ENCODE measurements at places on chromosomes 6 and 20.
A peak's percentile ranks its signal among the peaks of the same experiment; 100 is the strongest.

- DNase-seq, result no peak
These were observed 225.7 kb upstream of the TENT5A start for GRCh38 chr6:81978230-81978629.

GRCh38 chr20:31476294-31476585 lies 1.2 kb downstream of the REM1 start:
- DNase-seq, result no peak

DNA sequence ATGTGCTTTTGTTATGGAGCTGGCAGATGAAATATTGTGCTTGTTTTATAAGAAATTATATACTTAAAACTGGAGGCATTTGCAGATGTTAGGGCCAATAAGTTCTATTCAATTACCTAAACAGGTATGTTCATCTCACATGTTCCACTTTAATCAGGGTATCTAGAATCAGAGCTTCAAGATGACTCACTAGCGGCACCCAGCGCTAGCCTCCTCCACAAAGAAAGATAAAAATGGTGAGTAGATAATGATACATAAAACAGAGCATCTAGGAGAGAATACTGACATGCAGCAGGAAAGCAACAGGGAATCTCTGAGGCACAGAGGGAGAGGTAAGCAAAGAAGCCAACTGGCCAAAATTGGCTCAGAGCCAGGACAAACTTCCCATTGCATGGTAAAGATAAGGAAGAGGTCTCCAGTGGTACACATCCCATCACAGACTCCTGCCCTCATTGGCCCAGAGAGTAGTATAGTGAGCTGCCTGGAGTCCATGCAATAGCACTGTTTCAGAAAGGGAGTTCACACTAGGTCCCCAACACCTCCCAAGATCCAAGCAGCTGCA lies 200.7 kb upstream of the SPTLC3 start:
- no peak for DNase-seq

DNA sequence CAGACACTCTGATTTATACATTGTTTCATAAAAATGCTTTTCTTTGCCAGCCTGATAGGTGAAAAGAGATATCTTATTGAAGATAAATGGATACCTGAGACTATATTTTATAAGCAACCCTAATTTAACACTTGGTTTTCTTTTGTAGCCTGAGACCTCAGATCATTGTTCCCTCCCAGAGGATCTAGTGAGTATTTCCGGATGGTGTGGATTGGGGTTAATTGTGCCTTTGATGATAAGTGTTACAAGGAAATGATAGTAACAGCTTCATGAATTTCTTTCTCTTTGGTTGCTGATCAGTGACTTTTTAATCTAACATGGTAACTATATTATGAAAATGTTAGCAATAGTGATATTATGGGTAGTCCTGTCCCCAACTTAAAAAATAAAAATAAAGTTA lies 30.4 kb downstream of the KDM1B start:
- DNase-seq, result no peak

GRCh38 chr20:4585104-4585753 lies 136.5 kb upstream of the PRND start:
- DNase-seq, result no peak

- no peak for DNase-seq
These were observed 74.8 kb upstream of the SIRPA start for GRCh38 chr20:1820138-1821079.

- no peak for DNase-seq
These were observed 49.3 kb upstream of the L3MBTL3 start for GRCh38 chr6:129969064-129969463.

DNA sequence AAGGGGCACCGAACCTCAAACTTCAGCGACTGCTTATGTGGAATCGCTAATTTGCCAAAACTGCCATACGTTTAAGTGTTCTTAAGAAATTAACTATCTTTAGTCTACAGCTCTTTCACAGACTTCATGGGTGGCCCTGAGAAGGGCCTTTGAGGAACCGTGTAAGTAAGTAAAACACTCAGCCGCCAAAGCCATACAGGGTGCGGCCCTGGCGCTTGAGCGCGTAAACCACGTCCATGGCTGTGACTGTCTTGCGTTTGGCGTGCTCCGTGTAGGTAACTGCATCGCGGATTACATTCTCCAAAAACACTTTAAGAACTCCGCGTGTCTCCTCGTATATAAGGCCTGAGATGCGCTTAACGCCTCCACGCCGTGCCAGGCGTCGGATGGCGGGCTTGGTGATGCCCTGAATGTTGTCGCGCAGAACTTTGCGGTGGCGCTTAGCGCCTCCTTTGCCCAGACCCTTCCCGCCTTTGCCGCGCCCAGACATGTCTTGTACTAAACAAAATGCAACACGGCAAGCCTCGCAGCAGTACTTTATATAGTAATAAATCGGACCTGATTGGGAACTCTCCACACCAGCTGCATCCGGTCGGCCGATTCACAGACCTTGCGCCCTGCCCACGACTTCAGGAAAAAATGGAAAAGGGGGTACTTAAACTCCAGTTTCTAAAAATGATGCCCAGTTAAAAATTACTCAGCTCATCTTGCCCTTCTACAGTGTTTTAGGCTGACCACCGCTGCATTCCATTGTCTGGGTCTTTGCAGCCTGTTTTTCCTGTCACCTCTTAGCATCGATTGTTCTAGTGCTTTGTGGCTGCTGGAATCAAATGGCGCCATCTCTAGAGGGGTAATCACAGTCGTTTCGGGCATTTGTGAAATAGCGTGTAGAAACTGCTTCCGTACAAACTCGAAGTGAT lies 38.9 kb downstream of the OR2B2 start:
- DNase-seq, result no peak

DNA sequence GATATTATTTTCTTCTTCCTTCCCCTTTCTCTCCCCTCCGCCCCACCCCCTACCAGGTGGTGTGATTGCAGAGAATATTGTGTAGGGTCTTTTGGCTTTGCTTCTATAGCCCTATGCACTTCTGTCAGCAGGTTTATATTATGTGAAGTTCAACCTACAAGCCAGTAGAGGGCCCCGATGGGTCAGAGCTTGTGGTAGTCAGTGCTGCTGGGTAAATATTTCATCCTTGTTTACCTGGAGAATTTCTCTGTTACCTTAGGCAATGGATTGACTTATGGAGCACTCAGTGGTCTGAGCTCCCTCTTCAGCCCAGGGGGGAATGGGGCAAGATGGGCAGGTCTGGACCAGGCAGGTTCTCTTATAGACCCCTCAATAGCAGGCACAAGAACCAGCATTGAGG lies 720.9 kb downstream of the GRIK2 start:
- DNase-seq, result peak; percentile 15

GRCh38 chr20:51752343-51752951 lies 15.7 kb downstream of the ATP9A start:
- no peak for DNase-seq

DNA sequence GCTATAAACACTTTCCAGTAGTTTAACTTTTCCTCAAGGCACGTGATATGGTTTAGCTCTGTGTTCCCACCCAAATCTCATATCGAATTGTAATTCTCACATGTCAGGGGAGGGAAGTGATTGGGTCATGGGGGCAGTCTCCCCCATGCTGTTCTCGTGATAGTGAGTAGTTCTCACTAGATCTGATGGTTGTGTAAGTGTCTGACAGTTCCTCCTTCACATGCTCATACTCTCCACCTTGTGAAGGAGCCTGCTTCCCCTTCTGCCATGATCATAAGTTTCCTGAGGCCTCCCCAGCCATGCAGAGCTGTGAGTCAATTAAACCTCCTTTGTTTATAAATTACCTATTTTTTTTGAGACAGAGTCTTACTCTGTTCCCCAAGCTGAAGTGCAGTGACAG lies 127.9 kb downstream of the DTNBP1 start:
- DNase-seq, result no peak

- DNase-seq, result no peak
These were observed 341.6 kb downstream of the QKI start for GRCh38 chr6:163756079-163756478.

DNA sequence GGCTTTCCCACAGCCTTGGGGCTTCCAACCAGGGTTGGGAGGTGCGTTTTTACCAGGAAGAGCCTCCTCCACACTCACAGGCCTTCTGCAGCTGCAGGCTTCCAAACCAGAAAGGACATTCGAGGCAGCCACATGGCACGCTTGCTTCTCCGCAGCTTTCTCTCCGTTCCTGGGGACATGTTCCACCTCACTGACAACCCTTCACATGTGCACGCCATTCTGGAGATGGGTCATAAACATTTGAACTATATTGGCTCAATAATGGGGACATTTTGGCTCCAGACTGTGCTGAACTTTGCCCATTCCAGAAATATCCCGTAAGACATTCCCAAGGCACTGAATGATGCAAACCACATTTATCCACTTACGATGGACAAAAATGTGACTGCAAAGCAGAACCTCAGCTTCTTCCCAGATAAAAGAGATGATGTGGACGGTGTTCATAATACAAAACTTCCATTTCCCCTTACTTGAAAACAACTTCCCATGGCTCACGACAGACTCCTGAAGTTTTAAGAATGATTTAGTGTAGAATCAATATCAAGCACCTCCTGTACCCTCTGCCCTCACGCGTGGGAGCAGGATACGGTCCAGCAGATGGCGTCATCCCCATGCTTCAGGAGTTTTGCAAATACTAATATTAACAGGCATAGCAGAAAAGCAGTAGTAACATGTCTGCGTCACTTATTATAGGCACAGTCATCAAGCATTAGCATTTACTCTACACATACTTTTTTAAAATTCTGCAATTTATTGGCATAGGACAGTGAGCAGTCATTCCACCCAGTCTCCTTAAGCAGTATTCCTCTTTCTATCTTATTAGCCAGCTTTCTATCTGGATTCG lies 25.4 kb upstream of the FOXF2 start:
- no peak for DNase-seq

GRCh38 chr20:48747840-48748414 lies 79.9 kb downstream of the PREX1 start:
- no peak for DNase-seq

GRCh38 chr20:9126527-9126926 lies 57.6 kb downstream of the PLCB4 start:
- DNase-seq, result no peak

DNA sequence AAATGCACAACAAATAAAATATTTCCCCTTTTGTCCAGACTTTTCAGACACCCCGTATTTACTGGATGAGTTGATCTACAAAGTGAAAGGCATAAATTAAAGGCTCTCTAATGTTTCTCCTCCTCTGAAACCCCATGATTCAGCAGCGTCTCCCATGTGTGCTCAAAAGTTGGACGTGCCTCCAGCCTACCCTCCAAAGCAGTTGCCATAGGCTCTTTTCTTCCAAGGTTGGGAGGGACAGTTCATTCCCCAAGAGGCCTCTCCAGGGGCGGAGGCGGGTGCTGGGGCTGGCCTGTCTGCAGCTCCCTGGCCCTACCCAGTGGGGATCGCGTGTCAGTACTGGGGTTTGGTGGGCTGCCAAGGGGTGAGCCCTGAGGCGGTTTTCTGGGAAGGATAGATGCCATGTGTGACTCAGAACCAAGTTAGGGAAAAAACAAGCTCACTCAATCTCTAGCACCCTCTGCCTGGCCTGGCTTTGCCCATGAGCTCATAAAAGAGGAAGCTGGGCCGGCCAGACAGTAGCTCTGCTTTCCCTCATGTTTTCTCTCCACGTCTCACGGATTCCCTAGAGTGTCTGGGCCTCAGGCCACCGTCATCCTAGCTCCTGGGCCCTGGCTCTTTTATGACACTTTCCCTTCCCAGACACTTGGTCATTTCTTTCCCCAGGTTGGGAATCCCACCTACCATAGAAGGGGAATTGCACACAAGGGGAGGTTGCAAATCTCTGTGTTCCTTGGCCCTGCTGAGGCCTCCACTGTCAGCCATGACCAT lies 8.0 kb upstream of the IER3 start:
- no peak for DNase-seq

DNA sequence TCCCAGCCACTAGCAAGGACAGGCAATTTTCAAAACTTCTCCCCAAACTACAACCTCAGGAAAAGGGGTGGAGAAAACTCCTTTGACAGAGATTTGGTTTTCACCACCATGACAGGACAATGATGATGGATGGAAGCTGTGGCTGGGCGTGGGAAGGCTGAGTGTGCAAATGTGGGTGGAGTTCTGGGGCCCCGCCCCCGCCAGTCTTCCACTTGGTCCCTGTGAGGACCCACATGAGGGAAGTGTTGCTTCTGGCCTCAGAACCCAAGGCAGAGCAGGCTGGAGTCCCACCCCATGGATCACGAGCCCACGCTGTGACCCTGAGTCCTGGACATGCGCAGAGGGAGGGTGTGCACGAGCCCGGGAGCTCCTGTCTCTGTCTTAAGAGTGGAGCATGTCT lies 21.5 kb upstream of the MRGBP start:
- DNase-seq, result no peak

- DNase-seq, result no peak
These were observed 44.5 kb upstream of the STXBP5 start for GRCh38 chr6:147159536-147160374.

DNA sequence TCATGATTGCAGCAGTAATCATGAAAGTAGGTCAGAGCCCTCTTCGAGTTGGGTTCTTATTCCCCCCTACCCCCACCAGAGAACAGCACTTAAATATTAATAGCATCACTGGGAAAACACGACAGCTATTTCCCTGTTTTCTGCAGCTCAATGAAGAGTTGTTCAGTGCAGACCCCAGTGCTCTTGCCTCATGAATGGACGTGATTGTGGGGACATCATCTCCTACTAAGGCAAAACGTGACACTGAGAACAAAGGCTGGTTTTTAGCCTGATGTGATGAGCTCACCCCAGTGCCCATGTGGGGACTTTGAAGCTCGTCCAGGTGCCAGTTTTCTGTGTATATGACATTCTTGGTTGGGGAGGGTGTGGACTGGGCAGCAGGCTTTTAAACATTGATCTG lies 105.9 kb downstream of the SLC35F1 start:
- no peak for DNase-seq

DNA sequence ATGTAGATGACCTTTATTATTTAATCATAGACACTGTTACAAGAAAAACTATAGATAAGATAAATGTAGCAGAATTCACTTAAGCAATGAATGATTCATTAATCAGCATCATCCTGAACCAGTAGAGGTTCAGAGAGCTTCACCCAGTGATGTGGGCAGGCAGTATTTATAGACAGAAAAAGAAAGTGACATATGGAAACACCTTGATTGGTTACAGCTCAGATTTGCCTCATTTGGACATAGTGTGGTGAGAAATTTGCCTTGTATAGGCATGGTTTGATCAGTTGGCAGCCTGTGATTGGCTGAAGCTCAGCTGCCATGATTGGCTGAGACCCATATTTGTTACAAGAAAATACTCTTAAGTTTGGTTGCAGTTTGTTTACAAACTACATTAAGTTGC lies 4.6 kb downstream of the C6orf58 start:
- DNase-seq, result no peak

GRCh38 chr6:145844933-145845540 lies 30.4 kb upstream of the FBXO30 start:
- no peak for DNase-seq

DNA sequence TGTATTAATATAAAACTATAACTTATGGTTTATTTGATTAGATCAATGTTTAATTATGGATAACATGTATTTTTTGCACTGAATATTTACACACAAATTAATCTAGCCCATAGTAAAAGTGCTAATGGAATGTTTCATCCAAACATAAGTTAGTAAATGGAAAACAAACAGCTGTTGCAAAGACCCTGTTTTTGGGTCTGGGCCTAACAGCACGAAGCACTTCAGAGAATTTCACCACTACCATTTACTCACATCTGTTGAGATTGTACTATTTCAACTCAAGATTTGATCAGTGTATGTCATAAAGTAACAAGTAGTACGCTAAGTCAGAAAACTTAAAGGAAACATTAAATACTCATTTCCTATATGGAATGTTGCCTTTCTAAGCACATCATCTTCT lies 359.6 kb downstream of the LAMA2 start:
- DNase-seq, result no peak

GRCh38 chr20:38277691-38278090 lies 17.2 kb upstream of the KIAA1755 start:
- no peak for DNase-seq

GRCh38 chr6:3026791-3027626 lies 27.3 kb downstream of the NQO2 start:
- no peak for DNase-seq

Data from HuH-7 (cell line).